Vagina (tissue), 2 donors: ENCODE measurements at places on chromosomes 13 and 19.

- H3K4me1 ChIP-seq, result no peaks in the 10 kb centered on the region
- no peaks in the 10 kb centered on the region for H3K36me3 ChIP-seq
- DNase-seq, result no peak
- H3K4me3 ChIP-seq, result no peak overlapping the region
- no peaks in the 10 kb centered on the region for H3K27me3 ChIP-seq
Measured at GRCh38 chr13:41580345-41580744, 123.0 kb downstream of the RGCC start.

- no peaks in the 10 kb centered on the region for H3K4me1 ChIP-seq
- no peak for DNase-seq
- no peaks in the 10 kb centered on the region for H3K27me3 ChIP-seq
- H3K36me3 ChIP-seq, result no peaks in the 10 kb centered on the region
Measured at GRCh38 chr13:83883061-83883523, 818 bp upstream of the SLITRK1 start.

DNA sequence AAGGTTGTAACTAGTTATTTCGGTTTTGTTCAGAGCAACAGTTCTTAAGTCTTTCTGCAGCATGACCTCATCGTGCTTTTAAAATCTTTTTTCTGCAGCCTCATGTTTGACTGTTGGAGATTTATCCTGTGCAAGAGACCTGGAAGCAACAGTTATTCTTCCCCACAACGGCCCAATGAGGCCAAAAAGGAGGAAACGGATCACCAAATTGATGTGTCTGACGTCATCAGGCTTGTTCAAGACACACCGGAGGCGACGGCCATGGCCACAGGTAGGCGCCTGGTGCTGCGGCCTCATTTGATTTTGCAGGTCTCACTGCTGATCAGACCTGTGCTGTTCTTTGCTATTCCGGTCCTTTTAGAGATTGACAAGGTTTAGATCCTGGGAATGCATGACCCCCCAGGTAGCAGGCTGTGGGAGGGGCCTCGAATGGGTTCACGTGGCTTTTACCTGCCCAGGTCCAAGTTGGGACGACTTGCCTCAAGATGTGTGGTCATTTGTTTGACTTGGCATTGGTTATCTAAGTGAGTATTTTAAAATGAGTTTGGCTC lies 66.8 kb upstream of the MCF2L start:
- H3K36me3 ChIP-seq, result no peaks in the 10 kb centered on the region
- H3K4me1 ChIP-seq, result no peaks in the 10 kb centered on the region
- no peaks in the 10 kb centered on the region for H3K27me3 ChIP-seq

DNA sequence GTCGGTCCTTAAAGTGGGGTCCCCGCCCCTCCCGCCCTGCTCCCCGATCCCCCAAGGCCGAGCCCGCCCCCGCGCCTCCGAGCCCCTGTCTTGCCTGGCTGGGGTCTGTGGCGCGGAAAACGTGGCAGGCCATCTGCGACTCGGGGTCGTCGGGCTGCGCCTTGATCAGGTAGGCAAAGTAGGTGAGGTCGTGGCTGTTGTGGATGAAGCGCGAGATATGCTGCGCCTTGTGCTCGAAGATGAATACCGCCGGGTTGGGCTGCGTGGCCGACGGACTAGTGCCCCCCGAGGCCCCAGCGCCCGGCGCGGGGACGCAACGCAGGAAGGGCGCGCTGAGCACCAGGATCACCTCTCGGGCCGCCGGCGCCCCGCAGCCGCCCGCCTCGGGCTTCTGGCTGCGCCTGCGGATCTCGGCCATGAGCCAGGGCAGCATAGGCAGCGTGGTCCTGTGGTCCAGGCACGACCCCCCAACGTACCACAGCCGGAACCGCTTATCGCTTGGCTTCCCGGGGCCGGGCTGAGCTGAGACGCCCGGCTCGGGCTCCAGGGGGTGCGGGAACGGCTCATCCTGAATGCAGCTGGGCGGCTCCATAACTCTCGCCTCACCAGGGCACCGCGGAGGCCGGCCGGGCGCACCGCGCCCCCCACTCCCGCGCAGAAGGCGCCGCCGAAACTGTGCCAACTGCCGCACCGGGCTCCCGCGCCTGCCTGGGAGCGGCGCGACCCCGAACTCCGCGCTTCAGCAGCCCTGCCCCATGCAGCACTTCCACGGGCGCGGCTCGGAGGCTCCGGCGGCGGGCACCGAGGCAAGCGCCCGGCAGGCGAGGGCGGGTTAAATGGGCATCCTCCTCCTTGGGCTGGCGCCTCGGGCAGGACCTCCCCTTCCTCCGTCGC lies 546 bp downstream of the TBC1D4 start:
- DNase-seq, result no peak
- H3K27me3 ChIP-seq, result no peaks in the 10 kb centered on the region
- peak overlapping the region; percentile 72 for H3K27ac ChIP-seq
- peaks cover 23% of the 10 kb centered on the region for H3K4me1 ChIP-seq
- peak overlapping the region; percentile 77 for H3K4me3 ChIP-seq

- H3K27ac ChIP-seq, result no peak overlapping the region
- no peak overlapping the region for H3K4me3 ChIP-seq
Measured at GRCh38 chr19:50759886-50760285, 10.4 kb upstream of the GPR32 start.

- no peaks in the 10 kb centered on the region for H3K4me1 ChIP-seq
- H3K36me3 ChIP-seq, result no peaks in the 10 kb centered on the region
- DNase-seq, result no peak
- no peak overlapping the region for H3K4me3 ChIP-seq
Measured at GRCh38 chr13:51331354-51331861, 8.1 kb upstream of the SERPINE3 start.
